Renal cortical epithelial cell (primary cell): ENCODE measurements at places on chromosomes 13 and 19. TPM values are rescaled to one million over a fixed set of nuclear protein-coding genes. Genes with fewer than 3 reads are reported as not detected.
A peak's percentile ranks its signal among the peaks of the same experiment; 100 is the strongest.

ZNF441 gene
- 9.6 and 16.3 TPM in 2 replicates for total RNA-seq

ZNF540 gene
- total RNA-seq, result 0.45 and 3.8 TPM in 2 replicates

CLC gene
- total RNA-seq, result not detected in 2 replicates

DNA sequence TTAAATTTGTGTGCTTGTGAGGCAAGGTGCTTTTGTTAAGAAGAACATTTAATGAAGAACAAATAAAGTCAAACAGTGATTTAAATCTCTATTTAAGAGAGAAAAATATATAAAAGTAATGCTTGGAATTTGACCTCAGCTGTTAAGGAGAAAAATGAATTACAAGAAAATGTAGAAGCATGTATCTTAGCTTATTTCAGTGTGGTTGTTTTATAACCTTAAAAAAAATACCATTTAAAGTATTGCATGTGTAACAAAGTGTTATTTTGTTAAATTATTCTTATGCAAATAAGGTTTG is 537.0 kb upstream of the SPRY2 start:
- DNase-seq, result no peak

DNA sequence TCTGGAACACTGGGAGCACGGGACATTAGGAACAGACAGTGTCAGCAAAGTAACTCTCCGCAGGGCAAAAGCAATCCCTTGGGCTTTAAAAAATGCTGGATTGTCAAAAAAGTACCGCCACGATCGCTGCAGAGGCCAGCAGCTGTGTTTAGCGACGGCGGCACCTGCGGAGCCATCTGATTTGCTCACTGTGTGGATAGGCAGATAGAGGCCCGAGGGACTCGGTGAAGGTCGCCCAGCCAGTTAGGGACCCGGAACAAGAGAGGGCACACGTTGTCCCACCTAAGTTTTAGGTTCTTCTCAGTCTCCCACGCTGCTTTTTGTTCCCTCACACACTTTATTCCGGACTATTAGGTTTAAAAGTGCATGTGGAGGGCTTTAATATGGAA is 238.3 kb downstream of the TEX29 start:
- no peak for DNase-seq

DNA sequence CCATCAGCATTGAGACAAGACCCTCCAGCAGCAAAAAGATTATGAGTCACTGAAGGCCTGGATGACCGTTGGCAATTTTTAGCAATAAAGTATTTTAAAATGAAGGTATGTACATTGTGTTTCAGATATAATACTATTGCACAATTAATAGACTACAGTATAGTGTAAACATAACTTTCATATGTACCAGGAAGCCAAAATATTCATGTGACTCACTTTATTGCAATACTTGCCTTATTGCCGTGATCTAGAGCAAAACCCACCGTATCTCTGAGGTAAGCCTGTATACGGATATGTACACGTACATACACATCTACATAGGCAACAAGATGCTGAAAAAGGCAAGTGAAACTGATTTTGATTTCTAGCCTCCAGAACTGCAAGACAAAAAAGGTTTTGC is 103.3 kb downstream of the EDNRB start:
- DNase-seq, result no peak

DNA sequence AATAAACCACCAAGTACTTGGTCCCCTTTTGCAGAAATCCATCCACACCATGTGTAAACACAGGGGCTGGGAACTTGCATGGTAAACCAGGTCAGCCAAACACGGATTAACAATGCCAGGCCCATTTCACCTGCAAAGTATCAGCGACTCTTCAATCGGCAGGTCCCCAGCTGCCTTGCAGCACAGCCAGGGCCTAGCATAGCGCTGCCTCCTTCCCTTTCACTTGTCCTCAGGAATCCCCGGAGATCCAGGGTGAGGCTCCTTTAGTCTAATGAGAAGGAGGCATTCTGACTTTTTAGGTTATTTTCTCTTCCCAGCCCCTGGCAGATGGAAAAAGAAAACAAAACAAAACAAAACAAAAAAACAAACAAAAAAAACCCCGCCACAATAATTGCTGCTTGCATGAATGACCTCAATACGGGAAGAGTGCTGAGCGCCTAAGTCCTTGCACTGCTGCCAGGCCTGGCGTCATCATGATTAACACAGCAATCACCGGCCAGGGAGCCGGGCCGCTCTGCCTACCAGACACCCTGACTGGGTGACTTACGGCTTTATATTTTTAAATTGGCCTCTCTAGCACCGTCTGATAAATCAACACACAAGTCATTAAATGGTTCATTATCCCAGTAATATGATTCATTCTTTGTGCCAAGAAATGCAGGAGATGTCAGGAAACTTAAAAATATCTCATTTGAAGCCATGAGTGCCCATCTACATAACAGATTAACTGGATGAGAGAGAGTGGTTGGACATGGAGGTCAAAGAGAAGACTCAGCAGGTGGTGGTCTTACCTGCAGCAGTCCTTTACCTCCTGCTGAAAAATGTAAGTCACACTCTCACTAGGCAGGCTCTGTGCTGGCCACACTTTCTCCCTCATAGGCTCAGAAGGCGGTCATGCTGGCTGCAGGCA is 692.7 kb downstream of the UQCRFS1 start:
- DNase-seq, result peak; percentile 37

DNA sequence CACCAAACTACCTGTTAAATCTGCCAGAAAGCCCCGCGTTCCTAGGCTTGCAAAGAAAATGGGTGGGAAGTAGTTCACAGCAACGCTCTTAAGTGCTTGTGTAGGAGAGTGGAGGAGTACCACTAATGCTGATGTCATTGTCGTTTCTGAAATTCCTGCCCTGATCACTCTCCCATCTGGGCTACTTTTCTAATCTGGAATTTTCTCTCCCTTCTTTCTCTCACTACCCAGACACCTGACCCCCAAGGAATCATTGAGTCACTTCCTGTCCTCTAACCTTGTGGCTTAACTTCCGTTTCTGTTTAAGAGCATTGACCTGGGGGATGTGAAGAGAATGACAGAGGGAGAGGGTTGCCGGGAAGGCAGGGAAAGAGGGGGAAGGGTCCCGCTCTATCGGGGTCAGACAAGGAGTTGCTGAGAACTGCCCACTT is 98.7 kb downstream of the STARD13 start:
- DNase-seq, result peak; percentile 84

DNA sequence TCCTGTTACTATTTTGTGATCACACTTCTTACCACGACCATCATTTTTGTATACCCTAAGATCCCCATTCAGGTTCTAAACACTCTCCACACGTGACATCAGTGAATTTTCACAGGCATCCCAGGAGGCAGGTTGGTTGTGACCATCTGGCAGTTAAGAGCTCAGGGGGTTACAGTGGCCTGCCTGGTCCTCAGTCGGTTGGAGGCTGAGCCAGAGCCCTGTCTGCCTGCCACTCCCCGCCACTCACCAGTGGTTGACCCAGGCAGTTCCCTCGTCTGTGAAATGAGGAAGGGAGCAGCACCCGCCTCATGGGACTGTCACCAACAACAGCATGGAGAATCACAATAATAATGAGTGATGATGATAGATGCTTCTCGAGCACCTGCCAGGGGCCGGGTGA is 36.4 kb upstream of the EHD2 start:
- DNase-seq, result no peak

DNA sequence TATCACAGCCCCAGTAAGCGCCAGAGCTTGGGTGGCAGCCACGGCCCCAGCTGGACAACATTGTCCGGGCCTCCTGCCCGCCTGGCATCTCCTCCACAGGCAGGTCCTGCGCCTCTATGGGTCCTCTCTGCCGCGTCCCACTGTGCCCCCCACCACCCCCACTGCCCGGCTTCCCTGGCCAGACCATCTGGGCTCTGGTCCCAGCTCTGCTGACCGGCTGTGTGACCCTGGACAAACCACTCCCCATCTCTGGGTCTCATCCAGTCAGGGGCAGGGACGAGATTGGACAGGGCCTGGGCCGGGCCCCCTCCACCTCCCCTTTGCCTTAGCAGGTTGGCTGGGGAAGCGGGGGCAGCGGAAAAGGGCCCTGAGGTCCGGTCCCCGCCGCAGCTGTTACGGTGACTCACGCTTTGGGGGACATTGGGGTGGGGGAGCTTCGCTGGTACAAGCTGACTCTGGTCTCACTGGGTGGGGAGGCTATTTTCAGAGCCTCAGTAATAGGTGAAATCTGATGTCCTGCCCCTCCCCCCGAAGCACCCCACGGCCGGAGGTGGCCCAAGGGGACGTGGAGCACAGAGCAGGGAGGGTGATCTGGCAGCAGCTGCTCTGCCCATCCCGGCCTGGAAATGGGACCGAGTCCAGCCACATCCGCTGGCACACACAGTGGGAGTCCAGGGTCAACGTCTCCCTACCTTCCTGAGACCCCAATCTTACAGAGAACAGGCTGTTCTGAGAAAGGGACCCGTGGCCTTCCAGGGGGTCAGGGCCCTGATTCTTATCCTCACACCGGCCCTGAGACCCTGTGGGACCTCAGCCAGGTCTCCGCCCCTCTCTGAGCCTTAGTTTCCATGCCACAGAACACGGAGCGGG is 9.1 kb downstream of the NFIC start:
- DNase-seq, result peak; percentile 50

- DNase-seq, result no peak
These were observed 8.2 kb downstream of the SPPL2B start for GRCh38 chr19:2336528-2337328.

GRCh38 chr13:114124921-114125320 is 7.5 kb downstream of the RASA3 start:
- peak; percentile 79 for DNase-seq

- DNase-seq, result no peak
These were observed 14.4 kb upstream of the TPM4 start for GRCh38 chr19:16061943-16062342.

DNA sequence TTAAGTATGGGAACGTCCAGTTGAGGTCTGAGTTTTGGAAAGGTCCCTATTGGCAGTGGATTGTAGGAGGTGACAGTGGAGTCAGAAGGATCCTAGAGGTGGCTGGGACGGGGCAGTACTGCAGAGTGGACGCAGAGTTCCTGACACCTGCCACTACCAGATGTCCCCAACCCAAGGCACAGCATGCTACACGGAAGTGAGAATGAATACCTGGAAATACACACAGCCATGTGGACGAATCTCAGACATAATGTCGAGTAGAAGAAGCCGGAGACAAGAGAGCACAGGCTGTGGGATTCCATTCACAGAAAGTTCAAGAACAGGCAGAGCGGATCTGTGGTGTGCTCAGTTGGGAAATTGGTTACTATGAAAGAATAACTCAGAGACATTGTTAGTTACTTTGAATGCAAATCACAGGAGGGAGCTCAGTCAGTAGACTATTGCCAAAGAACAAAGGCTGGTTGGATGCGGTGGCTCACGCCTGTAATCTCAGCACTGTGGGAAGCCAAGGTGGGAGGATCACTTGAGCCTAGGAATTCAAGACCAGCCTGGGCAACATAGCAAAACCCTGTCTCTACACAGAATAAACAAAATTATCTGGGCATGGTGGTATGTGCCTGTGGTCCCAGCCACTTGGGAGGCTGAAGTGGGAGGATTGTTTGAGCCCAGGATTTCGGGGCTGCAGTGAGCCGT is 37.4 kb downstream of the RYR1 start:
- no peak for DNase-seq

- peak; percentile 59 for DNase-seq
These were observed at the start of gene ELAVL1 for GRCh38 chr19:8005534-8006256. TSS of gene ELAVL1 (minus strand) at chr19:8005641. CDS start at chr19:7991815, 13,826 bp downstream.

DNA sequence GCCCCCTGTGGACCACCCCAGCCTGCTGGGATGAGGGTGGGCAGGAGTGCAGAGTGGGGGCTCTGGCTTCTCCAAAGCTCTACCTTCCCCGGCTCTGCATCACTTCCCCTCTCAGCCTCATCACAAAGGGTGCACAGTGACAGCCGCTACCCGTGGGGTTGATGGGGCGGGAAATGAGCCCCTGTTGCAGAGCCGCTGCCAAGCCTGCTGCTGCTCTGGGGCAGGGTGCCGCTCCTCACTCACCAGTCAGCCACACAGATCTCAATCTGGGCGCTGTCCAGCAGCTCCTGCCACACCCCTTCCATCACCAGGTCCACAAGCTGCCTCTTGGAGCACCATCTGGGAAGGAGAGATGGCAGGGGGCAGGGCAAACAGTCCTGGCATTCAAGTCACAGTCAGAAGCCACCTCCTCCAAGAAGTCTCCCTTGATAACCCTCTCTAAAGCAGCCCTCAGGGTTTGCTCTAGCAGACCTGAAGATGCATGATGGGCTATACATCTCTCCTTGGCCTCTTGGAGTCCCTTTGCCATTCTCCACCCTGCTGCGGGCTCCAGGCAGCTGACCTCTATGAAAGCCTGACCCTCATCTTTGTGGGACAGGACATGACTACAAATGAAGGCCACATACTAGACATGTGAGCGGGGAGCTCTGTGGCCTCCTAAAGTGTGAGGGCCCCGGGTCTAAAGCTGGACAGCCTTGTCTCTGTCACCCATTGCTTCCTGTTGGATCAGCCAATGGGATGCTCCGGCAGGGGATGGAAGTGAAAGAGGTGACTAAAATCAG is 15.7 kb downstream of the MRPS12 start:
- DNase-seq, result no peak

- DNase-seq, result no peak
These were observed 560.2 kb downstream of the DACH1 start for GRCh38 chr13:71306821-71307220.

DNA sequence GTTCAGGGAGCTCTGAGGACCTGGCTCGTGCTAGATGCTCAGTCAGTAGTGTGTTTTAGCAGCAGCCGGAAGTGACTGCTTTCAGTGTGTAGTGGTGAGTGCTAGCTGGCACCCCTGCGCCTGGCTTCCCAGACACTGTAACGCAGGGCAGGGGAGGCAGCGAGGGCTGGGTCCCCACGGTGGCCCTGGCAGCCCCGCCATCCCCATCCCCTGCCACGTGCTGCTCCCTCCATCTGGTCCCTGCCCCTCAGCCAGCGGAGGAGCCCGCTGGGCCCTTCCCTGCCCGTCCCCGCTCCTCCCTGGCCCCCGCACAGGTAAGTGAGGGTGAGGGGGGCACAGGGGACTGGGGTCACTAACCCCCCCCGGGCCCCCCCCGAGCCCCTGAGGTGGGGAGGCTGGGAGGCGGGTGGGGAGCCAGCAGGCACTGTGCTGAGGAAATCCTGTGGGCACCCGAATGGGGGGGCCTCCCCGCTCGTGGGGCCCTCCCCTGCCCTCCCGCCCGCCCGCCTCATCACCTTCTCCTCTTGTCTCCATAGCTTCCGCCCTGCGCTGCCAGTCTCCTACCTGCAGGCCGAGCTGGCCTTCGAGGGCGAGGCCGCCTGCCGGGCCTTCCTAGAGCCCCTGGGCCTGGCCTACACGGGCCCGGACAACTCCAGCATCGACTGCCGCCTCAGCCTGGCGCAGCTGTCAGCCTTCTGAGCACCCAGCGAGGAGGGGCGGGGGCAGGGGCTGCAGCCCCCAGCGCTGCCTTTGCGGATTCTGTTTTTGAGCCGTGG is 3.2 kb downstream of the LENG9 start:
- DNase-seq, result no peak

GRCh38 chr19:19549804-19550464 is 11.9 kb downstream of the CILP2 start:
- no peak for DNase-seq

DNA sequence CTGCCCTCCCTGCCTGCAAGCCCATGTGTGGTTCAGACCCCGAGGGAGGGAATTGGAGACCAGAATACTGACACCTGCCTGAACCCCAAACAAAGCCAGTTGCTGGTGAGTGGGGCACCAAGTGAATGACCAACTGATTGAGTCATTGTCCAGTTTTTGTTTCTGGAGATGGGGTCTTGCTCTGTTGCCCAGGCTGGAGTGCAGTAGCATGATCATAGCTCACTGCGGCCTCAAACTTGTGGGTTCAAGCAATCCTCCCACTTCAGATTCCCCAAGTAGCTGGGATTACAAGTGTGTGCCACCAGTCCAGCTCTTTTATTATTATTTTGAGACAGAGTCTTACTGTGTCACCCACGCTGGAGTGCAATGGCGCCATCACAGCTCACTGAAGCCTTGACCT is 4.0 kb downstream of the CCL25 start:
- no peak for DNase-seq
